Forelimb muscle (tissue), 1 donor: ENCODE measurements at places on chromosomes 3 and 15. TPM values are rescaled to one million over a fixed set of nuclear protein-coding genes. Genes with fewer than 3 reads are reported as not detected.

DNA sequence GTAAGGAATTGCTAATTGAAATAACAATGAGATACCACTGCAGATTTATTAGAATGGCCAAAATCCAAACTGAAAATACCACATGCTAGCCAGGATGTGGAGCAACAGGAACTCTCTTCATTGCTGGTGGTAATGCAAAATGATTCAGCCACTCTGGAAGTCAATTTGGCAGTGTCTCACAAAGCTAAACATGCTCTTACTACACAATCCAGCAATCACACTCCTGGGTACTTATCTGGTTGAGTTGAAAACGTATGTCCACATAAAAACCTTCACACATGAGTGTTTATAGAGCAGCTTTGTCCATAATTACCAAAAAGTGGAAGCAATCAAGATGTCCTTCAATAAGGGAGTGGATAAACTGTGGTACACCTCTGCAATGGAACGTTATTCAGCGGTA is 113.3 kb downstream of the SMAD6 start:
- DNase-seq = no peak

- DNase-seq = no peak
These were observed 185.4 kb downstream of the XXYLT1 start for GRCh38 chr3:195085356-195086130.

- no peak for DNase-seq
These were observed 97.4 kb downstream of the WNT7A start for GRCh38 chr3:13782501-13782900.

DNA sequence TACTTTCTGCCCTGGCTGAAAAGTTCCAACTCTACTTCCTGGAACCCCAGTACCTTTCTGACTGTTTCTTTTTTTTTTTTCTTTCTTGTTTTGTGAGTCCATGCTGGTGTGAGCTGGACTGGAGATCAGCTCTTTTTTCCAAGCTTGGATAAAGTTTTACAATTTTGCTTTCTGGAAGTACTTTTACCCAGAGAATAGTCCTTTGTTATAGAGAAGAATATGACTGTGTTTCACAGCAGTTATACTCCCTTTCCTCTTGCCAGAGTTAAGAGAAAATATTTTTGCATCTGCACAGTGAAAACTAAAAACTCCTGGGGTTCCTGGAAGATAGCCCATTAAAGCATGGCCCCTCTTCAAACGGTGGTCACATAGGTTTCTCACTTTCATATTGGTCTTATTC is 1100.6 kb downstream of the OTOL1 start:
- DNase-seq = no peak

GRCh38 chr3:114709102-114709501 is 415.3 kb downstream of the TIGIT start:
- DNase-seq = no peak

DNA sequence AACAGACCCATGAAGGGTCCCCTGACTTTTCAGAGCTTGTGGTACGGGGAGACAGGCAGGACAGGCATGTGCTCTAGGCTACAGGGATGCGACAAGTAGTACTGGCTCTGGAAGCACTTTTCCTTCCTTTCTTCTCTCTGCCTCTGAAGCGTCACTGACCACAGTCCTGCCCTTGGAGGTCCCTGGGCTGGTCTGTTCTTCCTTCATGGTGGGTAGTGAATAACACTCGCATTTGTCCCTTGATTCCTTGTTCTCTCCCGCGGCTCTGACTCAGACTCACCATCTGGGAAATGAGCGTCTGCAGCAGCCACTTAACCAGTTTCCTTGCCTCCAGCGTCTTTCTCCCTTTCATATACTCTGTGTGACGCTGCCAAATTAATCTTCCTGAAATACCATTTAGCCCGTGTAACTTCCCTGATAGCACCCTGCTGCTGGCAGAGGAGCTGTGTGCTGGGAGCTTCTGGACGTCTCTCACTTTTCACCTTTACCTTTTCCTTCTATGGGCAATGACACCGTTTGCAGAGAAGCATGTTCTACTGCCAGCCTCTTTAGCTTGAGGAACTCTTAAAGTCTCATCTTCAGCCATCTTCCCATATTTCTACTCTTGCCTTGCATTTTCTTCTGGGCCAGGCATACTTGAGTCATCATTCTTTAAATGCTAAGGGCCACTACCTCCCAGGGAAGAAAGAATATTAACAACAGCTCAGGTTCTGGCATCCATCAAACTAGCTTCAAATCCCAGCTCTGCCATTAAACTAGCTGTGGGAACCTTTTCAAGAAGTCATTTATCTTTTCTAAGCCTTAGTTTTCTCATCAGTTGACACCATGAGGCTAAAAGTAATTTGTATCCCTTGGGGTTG is 33.6 kb downstream of the TMEM45A start:
- no peak for DNase-seq

DNA sequence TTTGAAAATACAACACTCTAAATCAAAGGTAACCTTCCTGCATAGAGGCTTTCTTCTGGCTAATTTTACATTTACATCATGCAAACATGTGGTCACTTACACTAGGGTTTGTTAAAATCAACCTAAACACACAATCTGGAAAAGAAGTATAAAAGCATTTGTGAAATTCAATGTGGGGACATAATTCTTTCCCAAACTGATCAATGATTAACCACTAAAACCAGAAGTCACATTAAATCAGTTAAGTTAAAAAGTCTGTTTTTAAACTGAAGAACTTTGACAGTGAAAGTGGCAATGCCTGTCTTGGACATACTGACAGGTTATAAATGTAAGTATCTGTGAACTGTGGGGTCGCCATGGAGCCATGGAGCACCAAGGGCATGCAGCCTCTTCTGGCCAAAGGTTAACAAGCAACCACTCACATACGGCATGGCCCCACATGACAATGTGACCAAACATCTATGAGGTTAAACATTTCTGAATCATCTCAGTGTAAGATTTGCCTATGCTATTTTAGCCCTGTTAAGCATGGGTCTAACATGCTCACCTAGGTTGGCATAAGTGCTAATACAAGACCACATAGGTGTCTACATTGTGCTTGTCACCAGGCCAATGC is 278.2 kb downstream of the CTNNB1 start:
- DNase-seq = no peak

DNA sequence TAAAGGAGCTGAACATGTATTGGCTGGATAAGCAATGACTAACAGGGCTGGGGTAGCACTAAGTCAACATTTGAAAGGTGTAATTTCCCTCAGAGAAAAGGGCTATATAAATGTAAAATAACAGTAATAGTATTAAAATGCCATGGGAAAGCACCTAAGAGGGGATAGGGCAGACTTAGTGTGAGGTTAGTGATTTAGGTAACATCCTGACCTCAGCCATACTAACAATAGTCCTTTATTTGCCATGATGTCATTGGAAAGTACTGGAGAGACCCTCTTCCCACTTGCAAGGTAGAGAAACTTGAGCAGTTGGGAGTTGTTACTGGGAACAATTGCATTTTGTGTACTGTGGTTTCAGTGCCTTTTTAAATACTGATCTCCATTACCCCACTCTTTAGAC is 103.4 kb downstream of the LSAMP start:
- DNase-seq = no peak

DNA sequence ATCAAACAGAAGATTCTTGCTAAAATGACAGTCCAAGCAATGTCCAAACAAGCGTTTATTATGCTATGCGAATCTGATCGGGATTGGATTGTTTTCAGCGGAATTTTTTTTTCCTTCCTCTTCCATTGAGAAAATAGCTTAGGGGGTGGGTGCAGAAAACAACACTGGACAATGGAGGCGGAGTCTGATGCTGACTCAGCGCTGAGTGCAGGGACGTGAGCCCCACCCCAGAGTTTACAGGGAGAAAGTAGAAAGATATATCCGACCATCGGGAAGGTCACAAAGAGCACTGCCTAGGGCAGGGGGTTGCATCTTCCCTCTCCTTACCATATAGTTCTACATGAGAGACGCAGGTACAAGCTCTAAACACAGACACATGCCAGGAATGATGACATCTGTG is 117.0 kb downstream of the FOXP1 start:
- no peak for DNase-seq

DNA sequence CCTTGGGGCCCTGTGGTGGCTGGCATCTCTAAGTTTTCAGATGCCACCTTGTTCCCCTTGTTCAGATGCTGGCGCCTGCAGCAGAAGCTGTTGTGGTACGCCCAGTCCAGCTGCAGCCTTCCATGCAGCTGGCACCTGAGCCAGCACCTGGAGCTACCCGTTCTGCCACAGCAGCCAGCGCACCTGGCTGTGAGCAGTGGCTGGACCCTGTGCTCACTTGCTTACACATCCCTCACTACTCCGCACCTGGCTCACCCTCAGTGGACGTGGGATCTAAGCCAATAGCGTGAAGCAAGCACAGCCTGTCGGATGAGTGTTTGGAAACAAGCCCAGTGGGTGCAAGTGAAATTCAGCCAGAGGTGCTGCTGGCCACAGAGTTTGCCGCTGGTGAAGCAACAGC is 607.5 kb upstream of the BCHE start:
- no peak for DNase-seq

DNA sequence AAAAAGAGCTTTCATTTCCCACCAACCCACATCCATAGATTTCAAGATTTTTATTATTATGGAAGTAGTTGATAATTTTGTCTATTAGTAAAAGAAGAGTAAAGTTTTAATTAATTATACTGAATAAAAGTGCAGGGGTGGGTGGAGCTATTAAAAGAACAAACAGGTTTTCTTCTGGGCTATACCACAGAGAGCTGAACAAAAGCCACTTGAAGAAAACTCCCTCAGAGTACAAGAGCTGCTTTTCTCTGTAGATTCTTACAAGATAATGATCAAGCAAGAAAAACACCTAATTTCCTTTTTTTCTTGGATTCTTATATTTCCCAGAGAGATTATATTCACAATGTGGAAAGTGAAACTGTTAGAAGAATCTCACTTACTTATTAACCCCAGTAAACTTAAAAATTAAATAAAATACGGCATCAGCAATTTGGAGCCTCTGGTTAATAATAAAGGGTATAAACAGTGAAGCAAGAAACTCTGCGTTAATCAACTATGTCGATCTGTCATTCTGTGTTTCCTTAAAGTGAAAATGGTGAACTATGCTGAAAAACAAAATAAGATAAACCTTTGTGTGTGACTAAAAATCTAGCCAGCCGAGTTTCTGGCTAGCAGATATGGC is 84.9 kb downstream of the THBS1 start:
- no peak for DNase-seq

The TEX55 gene
- polyA plus RNA-seq = not detected

The NMNAT3 gene
- 5.2 TPM for polyA plus RNA-seq

The TLR9 gene
- polyA plus RNA-seq = 0.44 TPM

The C3orf70 gene
- polyA plus RNA-seq = 3.2 TPM

The ITGA11 gene
- 3.7 TPM for polyA plus RNA-seq

The SH2D7 gene
- 0.09 TPM for polyA plus RNA-seq

The STRIT1 gene
- polyA plus RNA-seq = 49.3 TPM

The VWA5B2 gene
- polyA plus RNA-seq = 0.40 TPM
